ENCODE measurements at places on chromosomes 1 and 21. TPM values are rescaled to one million over a fixed set of nuclear protein-coding genes. Genes with fewer than 3 reads are reported as not detected.

The KRTAP11-1 gene
- total RNA-seq, result not detected

The FCRL4 gene
- not detected for total RNA-seq

GRCh38 chr1:117665556-117666270 is 59.9 kb downstream of the TENT5C start:
- DNase-seq, result no peak

DNA sequence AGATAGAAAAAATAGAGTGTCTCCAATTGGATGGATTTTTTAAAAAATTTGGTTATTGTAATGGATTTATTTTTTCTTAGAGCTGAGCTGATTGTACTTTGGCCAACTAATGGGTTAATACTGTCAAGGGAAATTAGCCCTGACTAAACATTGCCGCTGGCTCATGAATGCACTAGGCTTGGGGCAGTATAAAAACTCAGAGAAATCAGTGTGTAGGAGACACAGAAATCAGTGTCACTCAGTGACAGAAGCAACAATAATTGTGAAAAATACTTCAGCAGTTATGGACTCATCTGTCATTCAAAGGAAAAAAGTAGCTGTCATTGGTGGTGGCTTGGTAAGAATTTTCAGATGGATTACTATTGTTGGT is at the start of gene KMO:
Gene KMO, plus strand, starts transcription at position 217 of the 370 bp plus-strand sequence. Its CDS starts 67 bp downstream, at position 284.
- DNase-seq, result peak; percentile 26

DNA sequence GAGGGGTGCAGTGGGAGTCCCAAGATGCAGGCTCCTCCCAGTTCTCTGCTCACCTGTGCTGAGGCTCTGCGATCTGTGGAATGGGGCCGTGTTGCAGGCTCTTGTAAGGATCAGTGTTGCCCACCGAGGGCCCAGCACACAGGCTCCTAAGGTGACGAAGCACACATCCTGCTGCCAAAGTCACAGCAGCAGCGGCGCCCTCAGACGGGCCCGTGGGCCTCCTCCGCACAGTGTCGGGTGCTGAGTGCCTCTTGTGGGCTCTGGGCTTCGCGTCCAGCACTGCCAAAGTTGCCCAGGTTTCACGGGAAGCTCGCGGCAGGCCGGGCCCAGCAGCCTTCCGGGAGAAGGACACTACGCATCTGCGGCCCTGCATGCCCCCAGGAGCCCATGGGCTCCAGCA is 72.1 kb upstream of the ABCG1 start:
- DNase-seq, result no peak

GRCh38 chr1:207826557-207827487 is 75.0 kb downstream of the CD46 start:
- DNase-seq, result peak; percentile 66

DNA sequence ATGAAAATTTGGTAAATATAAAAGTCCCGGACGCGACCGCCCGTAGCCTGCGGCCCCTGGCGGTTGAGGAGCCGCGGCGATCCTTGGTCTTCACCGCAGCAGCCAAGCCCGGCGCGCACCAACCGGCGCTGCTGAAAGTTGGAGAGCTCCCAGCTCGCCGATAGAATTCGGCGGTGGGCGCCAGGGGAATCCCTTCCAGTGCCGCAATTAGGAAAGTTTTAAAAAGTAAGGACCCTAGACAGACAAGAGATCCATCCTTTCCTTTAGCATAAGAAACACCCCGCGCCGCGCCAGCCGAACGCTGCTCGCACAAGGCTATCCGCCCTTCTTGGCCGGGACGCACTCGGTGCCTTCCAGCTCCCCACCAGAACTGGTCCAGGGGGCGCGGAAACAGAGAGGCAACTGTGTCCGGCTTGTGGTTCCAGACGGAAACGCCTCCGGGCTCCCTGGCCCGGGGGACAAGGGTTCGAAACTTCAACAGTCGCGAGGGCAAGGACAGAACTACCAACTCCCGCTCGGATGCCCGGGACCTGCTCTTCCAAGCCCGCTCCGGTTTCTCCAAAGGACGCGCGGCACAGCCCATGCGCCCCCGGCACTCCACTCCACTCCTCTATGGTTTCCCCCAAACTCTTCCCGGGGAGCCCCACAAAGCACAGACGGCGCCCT is 1.7 kb downstream of the FAM78B start:
- DNase-seq, result peak; percentile 44

DNA sequence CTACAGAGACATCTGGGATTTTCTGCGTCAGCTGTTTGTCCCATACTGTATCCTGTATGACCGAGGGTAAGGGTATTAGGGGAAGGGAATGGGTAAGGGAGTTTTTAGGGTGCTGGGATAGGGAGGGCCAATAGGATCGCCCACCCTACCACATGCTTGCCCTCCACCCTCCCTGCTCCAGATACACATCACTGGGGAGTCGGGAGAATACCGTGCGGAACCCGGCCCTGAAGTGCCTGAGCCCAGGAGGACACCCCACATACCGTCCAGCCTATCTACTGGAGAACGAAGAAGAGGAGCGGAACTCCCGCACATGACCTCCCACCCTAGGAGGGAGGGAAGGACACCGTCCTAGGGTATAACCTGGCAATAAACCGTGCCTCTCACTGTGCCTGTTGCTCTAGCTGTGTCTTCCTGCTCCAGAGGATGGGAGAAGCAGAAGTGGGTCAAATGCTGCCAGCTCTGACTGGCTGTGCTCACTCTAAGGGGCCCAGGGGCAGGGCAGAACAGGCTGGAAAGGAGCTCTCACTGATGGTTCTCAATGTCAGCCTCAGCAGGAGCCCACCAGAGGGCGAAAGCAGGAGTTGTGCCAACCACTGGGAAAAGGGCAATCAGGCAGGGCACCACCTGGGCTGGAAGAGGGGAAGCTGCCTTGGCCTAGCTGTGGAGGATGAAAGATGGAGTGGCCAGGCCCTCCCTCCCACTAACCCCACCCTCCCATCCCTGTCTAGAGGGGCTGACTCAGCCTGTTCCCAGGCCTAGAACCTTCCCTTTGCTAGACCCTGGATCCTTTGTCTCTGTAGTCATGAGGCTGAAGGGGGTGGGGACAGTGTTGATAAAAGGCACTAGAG is 440 bp upstream of the LENEP start:
- no peak for DNase-seq

DNA sequence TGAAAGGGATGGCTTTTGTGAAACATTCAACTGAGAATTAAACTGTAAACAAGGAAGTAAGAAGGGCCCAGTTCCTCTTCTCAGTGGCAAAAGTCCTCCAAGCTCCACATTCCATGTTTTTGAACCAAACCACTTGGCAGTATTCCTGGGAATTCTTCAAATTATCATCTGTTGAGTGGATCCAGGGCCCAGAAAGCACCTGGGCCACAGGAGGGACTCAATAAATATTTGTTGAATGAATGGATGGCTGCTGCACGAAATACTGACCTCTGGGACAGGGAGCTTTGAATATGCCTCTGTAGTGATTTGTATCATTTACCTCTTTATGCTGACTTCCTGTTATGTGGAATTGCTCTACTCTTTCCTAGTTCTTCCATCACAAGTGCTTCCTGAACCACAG is 4.7 kb downstream of the SLC35F3 start:
- no peak for DNase-seq

Measured in endothelial cell of umbilical vein (primary cell).